NCI-H2081 (cell line): ENCODE measurements at places on chromosomes 5 and 9.

DNA sequence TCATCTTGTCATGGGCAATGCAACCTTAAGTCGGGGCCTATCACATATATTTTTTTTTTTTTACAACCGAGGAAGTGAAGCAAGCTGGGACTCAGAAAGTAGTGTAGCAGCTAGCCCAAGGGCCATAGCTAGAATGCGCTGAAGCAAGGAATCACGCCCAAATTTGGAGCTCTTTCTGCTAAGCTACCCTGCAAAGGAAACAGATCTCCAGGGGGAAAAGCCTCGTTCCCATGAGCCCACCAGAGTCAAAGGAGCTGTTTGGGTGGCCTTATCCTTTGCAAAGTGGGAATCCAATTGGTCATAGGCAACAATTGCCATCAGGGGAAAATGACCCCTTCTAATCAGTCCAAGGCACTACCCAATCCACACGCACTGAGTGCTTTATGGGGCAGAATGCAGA, 390.4 kb downstream of the EBF1 start:
- no peak for DNase-seq

DNA sequence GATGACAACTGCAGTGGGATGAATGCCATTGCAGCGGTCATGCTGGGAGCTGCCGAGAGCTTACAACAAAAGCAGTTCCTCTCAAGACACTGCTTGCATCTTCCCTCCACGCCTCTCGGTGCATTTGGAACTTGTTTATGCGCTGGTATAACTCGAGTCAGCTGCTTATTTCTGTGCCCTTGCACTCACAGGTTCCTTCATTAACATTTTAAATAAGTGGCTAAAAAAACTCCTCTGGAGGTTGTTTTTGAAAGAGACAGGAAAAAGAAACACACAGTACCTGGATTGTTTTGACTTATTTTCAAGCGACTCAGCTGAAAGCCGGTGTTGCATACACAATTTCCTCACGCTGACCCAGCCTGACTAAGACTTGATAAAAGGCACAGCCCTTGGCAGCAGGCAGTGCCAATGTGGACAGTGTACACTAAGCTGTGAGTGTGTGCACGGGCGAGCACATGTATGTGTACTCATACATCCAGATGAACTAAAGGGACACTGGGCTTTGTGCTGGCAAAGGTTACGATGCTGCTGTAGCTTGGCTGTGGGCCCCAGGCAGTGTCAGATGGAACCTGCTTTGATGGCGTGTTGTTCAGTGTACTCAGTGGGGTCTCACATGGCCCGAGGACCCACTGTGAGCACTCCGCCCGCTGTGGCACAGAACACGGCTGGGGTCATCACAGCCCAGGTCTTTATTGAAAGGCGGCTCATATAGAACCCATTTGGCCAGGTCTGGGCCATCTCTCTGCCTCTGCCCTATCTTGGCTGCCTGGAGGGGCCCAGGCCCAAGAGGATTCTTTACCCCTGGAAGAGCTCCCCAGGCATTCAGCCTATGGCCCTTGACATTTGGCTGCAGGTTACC, 92.3 kb downstream of the ANKRD33B start:
- DNase-seq, result no peak

GRCh38 chr5:66518052-66518451, 78.1 kb upstream of the MAST4 start:
- no peak for DNase-seq

DNA sequence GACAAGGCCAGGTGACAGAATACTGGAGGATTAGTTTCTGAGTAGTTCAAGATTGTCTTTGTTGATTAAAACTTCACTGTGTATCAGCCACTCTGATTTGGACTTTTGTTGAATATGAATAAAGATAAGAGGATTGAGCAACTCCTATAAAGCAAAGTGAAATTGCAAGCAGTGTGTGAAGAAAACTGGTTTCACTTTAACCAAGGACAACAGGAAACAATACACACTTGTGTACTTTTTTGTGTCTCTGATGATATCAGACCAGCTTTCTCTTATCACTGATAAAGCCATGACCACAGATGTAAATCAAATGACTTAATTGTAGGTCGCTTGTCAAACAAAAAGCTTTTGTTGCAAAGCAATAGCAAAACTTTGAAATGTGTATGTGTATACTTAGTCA, 268.6 kb downstream of the FER start:
- no peak for DNase-seq

DNA sequence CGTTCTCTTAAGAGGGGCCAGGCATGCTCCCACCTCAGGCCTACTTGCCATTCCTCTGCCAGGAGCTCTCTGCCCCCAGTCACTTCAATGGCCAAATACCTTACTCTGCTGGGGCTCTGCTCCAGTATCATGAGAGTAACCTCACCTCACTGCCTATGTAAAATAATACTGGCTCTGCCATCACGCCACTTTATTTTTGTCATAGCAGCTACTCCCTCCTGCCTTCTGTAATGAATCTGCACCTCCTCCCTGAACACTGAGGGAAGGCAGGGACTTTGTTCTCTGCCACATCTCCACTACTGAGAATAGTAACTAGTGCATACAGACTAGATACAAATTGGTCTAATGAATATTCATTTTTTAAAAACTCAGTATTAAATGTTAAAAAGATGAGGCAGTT, 33.8 kb downstream of the MACROH2A1 start:
- peak; percentile 9 for DNase-seq

GRCh38 chr5:151183456-151184245, 26.1 kb upstream of the ANXA6 start:
- peak; percentile 1 for DNase-seq

DNA sequence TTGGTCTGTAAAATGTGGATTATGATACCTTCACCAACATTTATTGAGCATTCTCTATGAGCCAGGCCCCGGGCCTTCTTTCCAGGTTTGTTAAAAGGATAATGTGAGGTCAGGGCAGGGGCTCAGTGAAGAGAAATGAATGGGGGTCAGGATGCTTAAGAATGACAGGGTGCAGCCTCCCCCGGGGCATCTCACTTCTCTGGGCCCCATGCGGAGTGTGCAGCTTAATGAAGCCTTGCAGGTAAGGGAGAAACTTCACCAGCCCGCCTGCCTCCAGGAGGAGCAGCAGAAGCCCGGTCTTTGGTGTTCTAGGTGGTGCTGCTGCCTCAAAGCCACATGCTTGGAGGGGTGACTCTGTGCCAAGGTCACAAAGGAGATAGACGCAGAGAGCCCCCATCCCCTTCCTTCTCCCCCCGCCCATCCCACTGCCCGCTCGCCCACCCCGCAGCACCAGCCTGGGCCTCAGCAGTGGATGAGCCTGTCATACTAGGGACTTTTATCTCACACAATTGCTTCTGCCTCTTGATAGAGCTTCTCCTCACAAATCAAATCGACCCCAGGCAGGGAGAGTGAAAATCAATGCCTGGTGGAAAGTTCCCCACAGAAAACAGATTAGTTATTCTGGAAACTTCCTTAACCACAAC, 244.8 kb downstream of the PBX3 start:
- no peak for DNase-seq

DNA sequence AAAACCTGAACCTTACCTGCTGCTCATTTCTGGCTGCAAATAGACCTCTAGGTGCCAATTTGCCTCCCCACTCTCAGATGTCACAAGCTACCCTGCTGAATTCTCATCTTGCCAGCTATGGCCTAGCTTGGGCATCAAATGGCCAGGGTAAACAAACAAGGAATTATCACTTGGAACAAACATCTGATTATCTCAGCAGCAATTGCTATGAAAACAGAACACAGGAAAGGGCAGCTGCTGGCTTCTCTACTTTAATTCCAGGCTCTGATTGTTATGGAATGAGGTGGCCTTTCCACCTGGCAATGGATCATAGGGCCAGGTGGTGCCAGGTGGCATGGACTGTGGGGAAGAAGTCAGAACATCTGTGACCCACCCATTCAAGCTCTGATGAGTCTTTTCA, 505.1 kb downstream of the TLR4 start:
- peak; percentile 92 for DNase-seq

DNA sequence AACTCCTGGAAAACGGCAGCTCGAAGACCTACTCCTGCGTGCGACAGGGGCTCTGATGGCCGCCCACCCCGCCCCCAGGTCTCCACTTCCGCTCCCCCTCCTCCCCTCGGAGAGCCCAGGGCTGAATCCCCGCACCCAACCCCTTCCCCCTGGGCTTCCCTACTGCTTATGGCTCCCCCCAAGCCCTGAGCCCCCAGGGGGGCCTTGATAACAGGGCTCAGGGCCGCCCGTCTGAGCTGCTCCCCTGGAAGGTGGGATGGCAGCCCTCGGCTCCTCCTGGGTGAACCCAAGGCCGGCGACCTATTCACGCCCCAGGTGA, 30.4 kb downstream of the GLT6D1 start:
- no peak for DNase-seq

DNA sequence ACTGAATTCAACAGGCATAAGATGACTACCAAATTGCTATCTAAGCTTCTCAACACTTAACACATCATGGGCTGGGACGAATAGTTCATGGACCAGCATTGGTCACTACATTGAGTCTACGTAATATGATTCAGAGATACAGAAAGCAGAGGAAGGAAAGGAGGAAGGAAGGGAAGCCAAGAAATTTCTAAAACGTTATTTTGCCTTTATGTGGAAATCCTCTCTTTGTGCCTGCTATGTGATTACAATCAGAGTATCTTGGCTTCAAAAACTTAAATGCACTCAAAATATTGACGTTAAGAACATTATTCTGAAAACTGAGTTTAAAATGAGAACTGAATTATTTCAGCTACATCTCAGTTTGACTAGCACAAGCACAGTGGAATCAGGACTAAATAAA, 88.1 kb upstream of the RETREG1 start:
- DNase-seq, result no peak
